ENCODE measurements at places on chromosomes 1 and 21.
A peak's percentile ranks its signal among the peaks of the same experiment; 100 is the strongest.

- H3K27me3 ChIP-seq: no peaks in the 10 kb centered on the region
- no peaks in the 10 kb centered on the region for H3K4me1 ChIP-seq
- no peak overlapping the region for H3K4me3 ChIP-seq
- H3K36me3 ChIP-seq: no peaks in the 10 kb centered on the region
- H3K27ac ChIP-seq: peak overlapping the region; percentile 36
Observed at GRCh38 chr1:14255233-14255632, 343.3 kb upstream of the KAZN start.

GRCh38 chr1:112358798-112359408 is 37.1 kb upstream of the CTTNBP2NL start:
- H3K27me3 ChIP-seq: no peaks in the 10 kb centered on the region
- H3K27ac ChIP-seq: peak overlapping the region; percentile 92
- no peaks in the 10 kb centered on the region for H3K4me1 ChIP-seq
- H3K4me3 ChIP-seq: no peak overlapping the region
- DNase-seq: peak; percentile 83

GRCh38 chr1:112700290-112701226 is 6.4 kb downstream of the RHOC start:
- peak overlapping the region; percentile 97 for H3K27ac ChIP-seq
- peak; percentile 98 for DNase-seq

DNA sequence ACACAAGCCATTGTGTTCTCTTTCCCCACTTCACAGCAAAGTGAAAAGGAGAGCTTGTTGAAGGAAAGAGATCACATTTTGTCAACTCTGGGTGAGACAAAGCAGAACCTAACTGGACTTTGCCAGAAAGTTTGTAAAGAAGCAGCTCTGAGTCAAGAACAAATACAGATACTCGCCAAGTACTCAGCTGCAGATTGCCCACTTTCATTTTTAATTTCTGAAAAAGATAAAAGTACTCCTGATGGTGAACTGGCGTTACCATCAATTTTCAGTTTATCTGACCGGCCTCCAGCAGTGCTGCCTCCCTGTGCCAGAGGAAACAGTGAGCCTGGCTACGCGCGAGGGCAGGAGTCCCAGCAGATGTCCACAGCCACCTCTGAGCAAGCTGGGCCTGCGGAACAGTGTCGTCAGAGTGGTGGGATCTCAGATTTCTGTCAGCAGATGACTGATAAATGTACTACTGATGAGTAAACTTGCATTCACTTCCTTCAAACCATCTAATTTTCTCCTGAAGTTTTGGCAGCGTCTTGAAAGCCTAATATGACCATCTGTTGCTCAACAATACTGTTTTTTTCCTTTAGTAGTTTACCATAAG is 43.7 kb downstream of the BACH1 start:
- no peaks in the 10 kb centered on the region for H3K27me3 ChIP-seq
- no peaks in the 10 kb centered on the region for H3K4me1 ChIP-seq
- H3K36me3 ChIP-seq: no peaks in the 10 kb centered on the region

GRCh38 chr1:13965770-13966398 is 265.9 kb downstream of the PRDM2 start:
- H3K36me3 ChIP-seq: no peaks in the 10 kb centered on the region
- H3K4me1 ChIP-seq: no peaks in the 10 kb centered on the region
- no peaks in the 10 kb centered on the region for H3K27me3 ChIP-seq
- peak; percentile 50 for DNase-seq

- no peak overlapping the region for H3K4me3 ChIP-seq
- DNase-seq: no peak
- no peaks in the 10 kb centered on the region for H3K36me3 ChIP-seq
- H3K27me3 ChIP-seq: no peaks in the 10 kb centered on the region
- H3K4me1 ChIP-seq: no peaks in the 10 kb centered on the region
Observed at GRCh38 chr1:209045331-209046057, 538.0 kb upstream of the CAMK1G start.

- no peak overlapping the region for H3K4me3 ChIP-seq
- H3K27ac ChIP-seq: peak overlapping the region; percentile 16
- no peaks in the 10 kb centered on the region for H3K4me1 ChIP-seq
- DNase-seq: no peak
- no peaks in the 10 kb centered on the region for H3K36me3 ChIP-seq
Observed at GRCh38 chr1:9352377-9353134, 59.9 kb downstream of the SPSB1 start.

- H3K27ac ChIP-seq: no peak overlapping the region
- no peaks in the 10 kb centered on the region for H3K27me3 ChIP-seq
- H3K4me3 ChIP-seq: no peak overlapping the region
- no peak for DNase-seq
- no peaks in the 10 kb centered on the region for H3K4me1 ChIP-seq
Observed at GRCh38 chr1:112533029-112533428, 24.3 kb downstream of the WNT2B start.

- H3K27me3 ChIP-seq: no peaks in the 10 kb centered on the region
- H3K4me3 ChIP-seq: no peak overlapping the region
- no peaks in the 10 kb centered on the region for H3K4me1 ChIP-seq
- no peak overlapping the region for H3K27ac ChIP-seq
- no peak for DNase-seq
Observed at GRCh38 chr1:53359225-53359933, 31.5 kb upstream of the LRP8 start.

DNA sequence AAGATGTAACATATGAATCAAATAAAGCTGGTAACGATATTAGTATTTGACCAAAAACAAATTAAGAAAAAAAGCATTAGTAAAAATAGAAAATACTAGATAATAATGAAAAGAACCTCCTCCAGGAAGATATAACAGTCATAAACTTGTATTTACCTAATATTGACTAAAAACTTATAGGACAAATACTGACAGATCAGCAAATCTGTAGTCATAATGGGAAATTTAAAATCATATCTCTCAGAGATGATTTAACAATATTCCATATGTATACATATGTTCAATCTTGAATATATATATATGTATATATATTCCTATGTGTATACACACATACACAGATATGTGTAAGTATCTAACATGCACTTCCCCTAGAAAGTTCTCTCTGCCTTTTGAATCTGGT is 52.0 kb upstream of the FGGY start:
- no peak for DNase-seq
- H3K4me3 ChIP-seq: no peak overlapping the region
- no peaks in the 10 kb centered on the region for H3K27me3 ChIP-seq
- H3K36me3 ChIP-seq: no peaks in the 10 kb centered on the region

DNA sequence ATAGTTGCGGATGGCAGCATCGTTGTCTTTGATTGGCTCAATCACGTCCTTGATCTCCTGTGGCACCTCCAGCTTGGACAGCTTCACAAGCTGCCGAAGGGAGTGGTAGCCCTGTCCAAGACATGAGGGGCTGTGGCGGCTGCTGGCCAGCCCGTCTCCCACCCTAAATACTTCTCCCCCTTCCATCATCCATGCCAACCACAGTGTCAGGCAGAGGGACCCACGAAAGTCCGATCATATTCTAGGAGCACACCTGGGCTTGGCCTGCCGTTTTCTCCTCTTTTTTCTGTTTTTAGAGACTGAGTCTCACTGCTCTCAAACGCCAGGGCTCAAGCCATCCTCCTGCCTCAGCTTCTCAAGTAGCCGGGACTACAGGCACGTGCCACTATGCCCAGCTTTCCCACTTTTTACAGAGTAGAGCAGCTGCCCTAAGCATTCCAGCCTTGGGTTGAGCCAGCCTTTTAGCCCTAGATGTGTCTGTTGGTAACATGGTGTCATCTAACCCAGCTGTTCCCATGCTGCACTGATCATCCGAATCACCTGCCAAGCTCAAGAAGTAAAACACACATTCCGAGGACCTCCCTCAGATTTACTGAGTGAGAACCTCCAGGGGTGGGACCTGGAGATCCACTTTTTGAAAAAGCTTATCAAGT is 10.4 kb downstream of the MTHFR start:
- DNase-seq: no peak
- no peak overlapping the region for H3K4me3 ChIP-seq
- H3K36me3 ChIP-seq: no peaks in the 10 kb centered on the region
- no peaks in the 10 kb centered on the region for H3K4me1 ChIP-seq
- H3K27me3 ChIP-seq: no peaks in the 10 kb centered on the region

DNA sequence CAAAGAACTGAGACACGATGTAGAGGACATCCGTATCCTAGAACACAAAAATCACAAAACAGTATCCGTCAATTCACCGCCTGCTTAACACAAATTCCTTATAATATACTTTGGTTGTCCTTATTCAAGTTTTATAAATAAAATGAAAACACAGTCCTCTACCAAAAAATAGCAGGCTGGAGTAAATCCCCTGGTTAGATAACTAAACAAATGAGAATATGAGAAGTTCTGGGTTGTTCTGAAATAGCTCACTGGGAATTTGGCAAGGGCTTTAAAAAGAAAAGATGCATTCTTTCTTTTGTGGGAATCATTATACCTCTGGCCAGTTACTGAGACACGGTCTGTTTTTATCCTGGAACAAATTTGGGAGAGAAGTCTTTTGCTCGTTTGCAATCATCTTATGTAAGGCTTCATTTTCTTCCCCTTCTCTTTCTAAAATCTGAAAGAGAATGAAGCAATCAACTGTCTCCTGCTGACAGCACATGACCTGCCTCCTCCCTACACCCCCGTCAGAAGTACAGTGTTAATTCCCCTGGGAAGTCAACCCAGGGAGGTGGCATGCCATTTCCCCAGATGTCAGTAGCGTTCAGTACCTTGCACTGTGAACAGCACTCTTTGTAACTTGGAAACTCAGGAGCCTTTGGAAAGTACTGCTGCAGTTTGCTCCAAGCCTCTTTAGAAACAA is 37.1 kb upstream of the RAP1GAP start:
- DNase-seq: no peak
- no peak overlapping the region for H3K27ac ChIP-seq
- no peaks in the 10 kb centered on the region for H3K27me3 ChIP-seq
- H3K4me3 ChIP-seq: no peak overlapping the region

- H3K27me3 ChIP-seq: no peaks in the 10 kb centered on the region
- H3K4me1 ChIP-seq: no peaks in the 10 kb centered on the region
- no peak for DNase-seq
- H3K27ac ChIP-seq: no peak overlapping the region
- no peaks in the 10 kb centered on the region for H3K36me3 ChIP-seq
Observed at GRCh38 chr1:172885971-172886370, 164.8 kb downstream of the TNFSF18 start.

DNA sequence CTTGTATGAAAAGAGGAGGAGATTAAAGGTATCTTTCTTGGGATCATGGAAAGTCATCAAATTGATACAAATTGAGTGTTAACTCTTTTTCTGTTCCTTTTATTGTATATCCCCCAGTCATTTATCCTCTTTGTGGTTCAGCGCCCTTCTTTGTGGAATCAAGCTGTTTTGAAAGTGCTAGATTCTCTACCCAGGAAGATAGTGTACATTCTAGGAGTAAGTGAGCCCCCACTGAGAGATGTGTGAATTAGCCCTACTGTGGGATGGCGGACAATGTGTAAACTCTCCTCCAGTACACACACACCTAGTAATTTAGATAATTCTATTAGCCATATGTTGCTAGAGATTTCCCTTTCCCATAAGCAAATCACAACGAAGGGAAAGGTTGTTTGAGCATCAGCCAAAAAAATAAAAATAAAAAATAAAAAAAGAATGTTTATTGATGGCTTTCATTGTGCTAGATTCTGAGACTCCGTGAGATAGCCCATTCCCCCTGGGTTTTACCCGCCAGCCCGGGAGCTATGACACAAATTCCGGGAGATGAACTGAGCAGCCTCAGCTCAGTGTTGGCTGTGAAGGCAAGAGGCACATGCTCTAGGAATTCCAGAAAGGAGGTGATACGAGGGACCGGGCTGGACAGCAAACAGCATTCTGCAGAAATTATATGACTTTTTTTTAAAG is 378.4 kb upstream of the RUNX1 start:
- DNase-seq: peak; percentile 21
- no peak overlapping the region for H3K27ac ChIP-seq
- no peaks in the 10 kb centered on the region for H3K27me3 ChIP-seq
- H3K4me1 ChIP-seq: no peaks in the 10 kb centered on the region

- peak; percentile 29 for DNase-seq
- H3K27me3 ChIP-seq: no peaks in the 10 kb centered on the region
- peak overlapping the region; percentile 77 for H3K27ac ChIP-seq
- no peaks in the 10 kb centered on the region for H3K4me1 ChIP-seq
- no peaks in the 10 kb centered on the region for H3K36me3 ChIP-seq
Observed at GRCh38 chr1:88327391-88328267, 356.4 kb upstream of the PKN2 start.

- H3K27me3 ChIP-seq: no peaks in the 10 kb centered on the region
- H3K36me3 ChIP-seq: no peaks in the 10 kb centered on the region
- DNase-seq: no peak
- H3K27ac ChIP-seq: no peak overlapping the region
Observed at GRCh38 chr1:245133995-245134715, 20.6 kb upstream of the KIF26B start.

DNA sequence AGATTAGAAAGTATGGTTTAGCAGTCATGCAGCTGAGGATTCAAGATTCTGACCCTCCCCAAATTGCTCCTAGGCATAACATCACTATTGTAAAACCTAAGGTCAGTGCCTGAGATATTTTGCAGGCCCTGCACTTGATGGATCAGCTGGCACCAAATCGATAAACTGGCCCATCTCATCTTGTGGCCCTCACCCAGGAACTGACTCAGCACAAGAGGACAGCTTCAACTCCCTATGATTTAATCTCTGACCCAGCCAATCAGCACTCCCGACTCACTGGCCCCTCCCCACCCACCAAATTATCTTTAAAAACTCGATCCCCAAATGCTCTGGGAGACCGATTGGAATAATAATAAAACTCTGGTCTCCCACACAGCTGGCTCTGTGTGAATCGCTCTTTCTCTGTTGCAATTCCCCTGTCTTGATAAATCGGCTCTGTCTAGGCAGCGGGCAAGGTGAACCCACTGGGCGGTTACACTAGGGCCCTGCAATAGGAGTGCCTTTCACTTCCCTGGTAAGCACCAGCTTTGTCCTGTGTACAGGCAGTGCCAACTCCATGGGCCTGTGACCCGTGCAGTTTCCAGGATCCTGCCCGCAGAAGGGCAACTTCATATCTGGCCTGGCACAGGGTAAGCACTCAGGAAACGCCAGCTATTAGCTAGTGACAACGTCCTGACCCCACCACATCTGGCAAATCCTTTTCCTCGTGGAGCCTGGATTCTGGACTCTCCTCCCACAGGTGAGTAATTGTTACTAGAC is 28.7 kb upstream of the SLC2A5 start:
- DNase-seq: no peak
- no peaks in the 10 kb centered on the region for H3K4me1 ChIP-seq
- no peak overlapping the region for H3K27ac ChIP-seq
- H3K4me3 ChIP-seq: no peak overlapping the region
- H3K27me3 ChIP-seq: no peaks in the 10 kb centered on the region
- no peaks in the 10 kb centered on the region for H3K36me3 ChIP-seq

GRCh38 chr1:198465201-198466144 is 75.0 kb downstream of the ATP6V1G3 start:
- H3K27ac ChIP-seq: no peak overlapping the region
- no peak overlapping the region for H3K4me3 ChIP-seq
- H3K36me3 ChIP-seq: no peaks in the 10 kb centered on the region

GRCh38 chr21:46491553-46491952 is 32.9 kb downstream of the DIP2A start:
- H3K4me3 ChIP-seq: no peak overlapping the region
- no peak overlapping the region for H3K27ac ChIP-seq
- peaks cover 3% of the 10 kb centered on the region for H3K36me3 ChIP-seq
- H3K27me3 ChIP-seq: no peaks in the 10 kb centered on the region

GRCh38 chr1:225677350-225678124 is 24.6 kb upstream of the ENAH start:
- no peaks in the 10 kb centered on the region for H3K4me1 ChIP-seq
- no peak overlapping the region for H3K27ac ChIP-seq
- peak overlapping the region; percentile 17 for H3K4me3 ChIP-seq
- no peaks in the 10 kb centered on the region for H3K36me3 ChIP-seq
- H3K27me3 ChIP-seq: no peaks in the 10 kb centered on the region

Data from uterus (tissue), 4 donors.